ENCODE measurements at places on chromosomes 11 and 22.

- H3K27ac ChIP-seq = no peak overlapping the region
- H3K27me3 ChIP-seq = no peaks in the 10 kb centered on the region
- no peaks in the 10 kb centered on the region for H3K36me3 ChIP-seq
- no peak overlapping the region for H3K4me3 ChIP-seq
- no peak for DNase-seq
- H3K4me1 ChIP-seq = peaks cover 6% of the 10 kb centered on the region
Observed at GRCh38 chr22:23779083-23779482, 6.4 kb downstream of the MMP11 start.

- H3K4me1 ChIP-seq = peaks cover 12% of the 10 kb centered on the region
- H3K27me3 ChIP-seq = no peaks in the 10 kb centered on the region
- H3K4me3 ChIP-seq = peak within 1 kb of the TSS; percentile 94
- peaks cover 31% of the 10 kb centered on the region for H3K36me3 ChIP-seq
- DNase-seq = peak; percentile 86
Observed at GRCh38 chr11:47578524-47579494, at the start of the genes KBTBD4 and NDUFS3. Gene KBTBD4 (minus strand): TSS chr11:47578970. CDS start chr11:47578951, 19 bp downstream. Gene NDUFS3 (plus strand): TSS chr11:47579074. CDS start chr11:47579092, 18 bp downstream.

DNA sequence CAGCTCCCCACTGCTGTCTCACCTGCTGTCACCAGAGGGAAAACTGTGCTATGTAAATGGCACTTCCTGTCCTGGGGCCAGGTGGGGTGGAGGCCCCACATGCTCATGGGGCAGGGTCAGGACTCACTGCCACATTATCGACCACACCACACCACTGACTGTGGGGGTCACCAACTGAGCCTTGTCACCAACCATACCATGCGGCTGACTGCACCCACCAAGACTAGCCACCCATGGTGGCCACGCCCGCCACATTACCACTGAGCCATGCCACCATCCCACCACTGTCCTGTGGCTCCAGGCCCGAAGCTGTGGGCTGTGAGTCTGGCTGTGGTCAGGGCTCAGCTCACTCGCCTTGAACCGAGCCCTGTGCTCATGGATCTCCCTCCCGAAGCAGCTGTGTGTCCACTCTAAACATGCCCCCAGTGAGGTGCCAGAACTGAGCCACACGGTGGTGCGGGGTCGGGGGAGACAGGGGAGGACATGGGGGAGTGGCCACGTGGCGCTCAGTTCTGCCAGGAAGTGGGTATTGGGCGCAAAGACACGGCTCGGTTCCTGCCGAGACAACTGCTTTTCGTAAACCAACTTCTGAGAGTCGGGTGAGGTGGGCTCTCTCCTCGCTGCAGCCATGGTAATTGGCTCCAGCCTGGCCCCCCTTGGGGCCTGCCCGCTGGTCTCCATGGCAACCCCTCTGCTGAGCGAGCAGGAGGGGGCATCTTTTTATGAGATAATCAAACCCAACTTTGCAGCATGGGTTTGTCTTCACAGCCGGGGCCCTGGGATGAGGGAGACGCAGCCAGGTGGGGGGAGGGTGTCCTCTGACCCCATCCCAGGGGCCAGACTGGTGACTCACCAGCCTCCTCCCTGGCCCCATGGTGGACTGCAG is 23.2 kb downstream of the RTN4R start:
- H3K4me1 ChIP-seq = peaks cover 10% of the 10 kb centered on the region
- no peak overlapping the region for H3K4me3 ChIP-seq
- H3K27me3 ChIP-seq = no peaks in the 10 kb centered on the region
- no peaks in the 10 kb centered on the region for H3K36me3 ChIP-seq
- DNase-seq = no peak

DNA sequence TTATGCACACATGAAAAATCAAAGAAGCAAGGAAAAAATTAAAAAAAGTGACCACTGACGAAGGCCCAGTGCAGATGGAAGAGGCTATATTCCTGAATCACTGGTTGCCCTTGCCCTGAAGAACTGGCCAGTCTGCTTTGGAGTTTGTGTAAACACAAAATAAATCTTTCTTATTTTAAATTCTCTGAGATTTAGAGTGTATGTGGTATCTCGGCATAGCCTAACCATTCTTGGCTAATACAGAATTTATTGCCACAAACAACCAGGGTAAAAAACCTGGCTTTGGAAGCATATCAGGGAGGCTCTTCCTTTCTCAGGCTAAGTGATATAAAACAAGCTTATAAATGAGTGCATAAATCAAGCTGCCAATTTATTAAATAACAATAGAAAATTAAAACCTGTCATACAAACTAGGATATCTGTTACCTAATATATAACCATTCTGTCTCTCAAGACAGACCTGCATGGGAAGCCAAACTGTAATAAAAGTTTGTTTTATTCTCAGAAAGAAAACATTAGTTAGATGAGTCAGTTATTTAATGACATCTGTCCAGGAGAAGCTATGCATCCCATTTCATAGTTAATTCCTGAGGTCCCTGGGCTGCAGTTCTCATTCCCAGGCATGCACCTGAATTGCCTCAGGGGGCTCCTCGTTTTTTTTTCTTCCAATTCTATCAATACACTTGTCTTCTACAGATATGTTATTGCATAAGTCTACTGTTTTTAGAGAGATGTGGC is 6.1 kb upstream of the TMEM135 start:
- H3K27ac ChIP-seq = no peak overlapping the region
- H3K27me3 ChIP-seq = no peaks in the 10 kb centered on the region
- DNase-seq = no peak
- no peak overlapping the region for H3K4me3 ChIP-seq
- H3K4me1 ChIP-seq = peaks cover 2% of the 10 kb centered on the region

DNA sequence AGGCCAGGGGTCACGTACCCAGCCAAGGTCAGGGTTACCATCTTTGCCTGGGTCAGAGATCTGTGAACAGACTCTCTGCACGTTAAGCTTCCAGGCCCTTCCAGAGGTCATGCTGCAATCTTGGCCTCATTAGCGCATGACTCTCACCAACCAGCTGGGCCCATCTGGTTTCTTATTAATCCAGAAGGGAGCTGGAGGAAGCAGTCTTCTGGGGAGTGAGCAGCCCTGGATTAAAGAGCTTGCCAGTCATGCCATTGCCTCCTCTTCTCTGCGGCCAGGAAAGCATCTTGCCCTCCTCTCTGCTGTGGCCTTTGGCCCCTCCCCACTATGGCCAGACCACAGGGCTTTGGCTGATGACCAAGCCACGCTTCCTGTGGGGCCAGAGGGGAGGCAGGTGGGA is 57.4 kb downstream of the CHST1 start:
- no peaks in the 10 kb centered on the region for H3K27me3 ChIP-seq
- no peak for DNase-seq
- H3K4me1 ChIP-seq = no peaks in the 10 kb centered on the region

- H3K4me1 ChIP-seq = peaks cover 7% of the 10 kb centered on the region
- H3K4me3 ChIP-seq = no peak overlapping the region
- peak overlapping the region; percentile 12 for H3K27ac ChIP-seq
- peak; percentile 45 for DNase-seq
- no peaks in the 10 kb centered on the region for H3K27me3 ChIP-seq
Observed at GRCh38 chr11:125952973-125953372, 7.1 kb downstream of the VSIG10L2 start.

- H3K27ac ChIP-seq = no peak overlapping the region
- no peaks in the 10 kb centered on the region for H3K4me1 ChIP-seq
- H3K27me3 ChIP-seq = no peaks in the 10 kb centered on the region
- H3K36me3 ChIP-seq = no peaks in the 10 kb centered on the region
- no peak for DNase-seq
Observed at GRCh38 chr11:5279471-5280090, 9.8 kb upstream of the HBE1 start.

GRCh38 chr11:78576549-78577097 is 2.0 kb upstream of the NARS2 start:
- H3K4me3 ChIP-seq = no peak overlapping the region
- no peak for DNase-seq
- H3K36me3 ChIP-seq = no peaks in the 10 kb centered on the region
- H3K27ac ChIP-seq = no peak overlapping the region

- H3K36me3 ChIP-seq = no peaks in the 10 kb centered on the region
- H3K27me3 ChIP-seq = no peaks in the 10 kb centered on the region
- no peaks in the 10 kb centered on the region for H3K4me1 ChIP-seq
- H3K4me3 ChIP-seq = no peak overlapping the region
- H3K27ac ChIP-seq = no peak overlapping the region
Observed at GRCh38 chr11:8315954-8316353, 52.3 kb upstream of the LMO1 start.

DNA sequence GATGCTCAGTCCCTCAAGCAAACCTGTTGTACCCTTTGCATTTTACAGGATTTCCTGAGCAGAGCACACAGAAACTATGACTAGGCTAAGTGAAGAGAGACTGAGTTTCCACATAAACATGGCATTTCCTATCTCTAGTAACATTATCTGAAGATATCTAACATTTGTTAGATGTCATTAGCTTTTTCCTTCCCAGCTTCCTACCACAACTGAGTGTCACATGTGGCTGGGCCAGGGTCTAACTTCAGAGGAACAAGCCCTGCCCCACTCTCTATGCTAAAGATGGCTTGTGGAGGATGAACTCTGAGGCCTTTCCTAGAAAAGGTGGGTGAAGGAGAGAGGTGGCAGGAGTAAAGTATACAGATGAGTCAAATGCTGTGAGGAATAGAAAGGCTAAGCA is 16.5 kb downstream of the C22orf42 start:
- H3K4me3 ChIP-seq = no peak overlapping the region
- no peak for DNase-seq
- no peaks in the 10 kb centered on the region for H3K4me1 ChIP-seq
- no peaks in the 10 kb centered on the region for H3K36me3 ChIP-seq

GRCh38 chr22:35587447-35587870 is 29.7 kb downstream of the MB start:
- no peaks in the 10 kb centered on the region for H3K4me1 ChIP-seq
- H3K4me3 ChIP-seq = no peak overlapping the region
- H3K27ac ChIP-seq = no peak overlapping the region
- peak; percentile 49 for DNase-seq

GRCh38 chr11:8099291-8099899 is 18.4 kb downstream of the TUB start:
- peak; percentile 54 for DNase-seq
- H3K27ac ChIP-seq = no peak overlapping the region
- no peaks in the 10 kb centered on the region for H3K27me3 ChIP-seq
- H3K4me1 ChIP-seq = no peaks in the 10 kb centered on the region
- no peak overlapping the region for H3K4me3 ChIP-seq

- no peaks in the 10 kb centered on the region for H3K36me3 ChIP-seq
- no peak overlapping the region for H3K27ac ChIP-seq
- no peaks in the 10 kb centered on the region for H3K27me3 ChIP-seq
- no peaks in the 10 kb centered on the region for H3K4me1 ChIP-seq
- H3K4me3 ChIP-seq = no peak overlapping the region
Observed at GRCh38 chr11:69892986-69893555, 73.9 kb upstream of the FGF3 start.

DNA sequence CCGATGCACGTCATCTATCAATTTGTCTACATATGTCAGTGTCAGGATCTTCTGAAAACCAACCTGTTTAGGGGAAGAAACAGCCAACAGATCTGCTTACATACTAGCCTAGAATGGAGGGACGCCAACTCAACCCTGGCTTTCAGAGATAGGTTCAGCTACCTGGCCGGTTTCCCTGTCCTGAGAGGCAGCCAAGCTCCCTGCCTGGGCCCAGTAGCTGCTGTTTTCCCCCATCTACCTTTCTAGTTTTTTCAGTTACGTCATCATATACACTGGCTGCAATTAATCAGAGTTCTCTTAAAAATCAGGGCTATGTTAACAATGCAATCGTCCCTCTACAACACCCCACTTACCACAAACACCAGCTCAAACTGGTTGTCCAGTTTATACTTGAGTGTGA is 1.0 kb downstream of the SRPRA start:
- peak overlapping the region; percentile 72 for H3K4me3 ChIP-seq
- peak; percentile 82 for DNase-seq
- peak overlapping the region; percentile 90 for H3K27ac ChIP-seq
- peaks cover 4% of the 10 kb centered on the region for H3K4me1 ChIP-seq
- H3K27me3 ChIP-seq = no peaks in the 10 kb centered on the region

DNA sequence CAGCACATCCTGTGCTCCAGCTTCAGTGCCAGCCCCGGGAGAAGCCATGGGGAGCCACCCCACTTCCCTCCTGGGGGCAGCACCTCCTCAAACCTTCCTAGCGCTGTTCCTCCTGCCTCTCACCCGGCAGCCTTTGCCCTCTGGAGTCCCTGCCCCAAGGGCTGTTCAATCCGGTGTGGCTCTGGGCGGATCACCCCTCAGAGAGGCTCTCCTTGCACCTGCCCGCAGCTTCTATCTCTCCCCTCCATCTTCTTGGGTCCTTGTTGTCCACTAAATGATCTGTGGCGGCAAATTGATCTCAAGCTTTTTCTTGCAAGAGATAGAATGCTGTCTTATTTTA is 18.1 kb upstream of the CDKN1C start:
- no peak overlapping the region for H3K4me3 ChIP-seq
- H3K4me1 ChIP-seq = peaks cover 5% of the 10 kb centered on the region
- H3K27me3 ChIP-seq = no peaks in the 10 kb centered on the region

- H3K27me3 ChIP-seq = peaks cover 18% of the 10 kb centered on the region
- no peak overlapping the region for H3K27ac ChIP-seq
- no peak for DNase-seq
- no peak overlapping the region for H3K4me3 ChIP-seq
- H3K36me3 ChIP-seq = peaks cover 10% of the 10 kb centered on the region
Observed at GRCh38 chr22:19146215-19146968, 1.9 kb upstream of the ESS2 start.

DNA sequence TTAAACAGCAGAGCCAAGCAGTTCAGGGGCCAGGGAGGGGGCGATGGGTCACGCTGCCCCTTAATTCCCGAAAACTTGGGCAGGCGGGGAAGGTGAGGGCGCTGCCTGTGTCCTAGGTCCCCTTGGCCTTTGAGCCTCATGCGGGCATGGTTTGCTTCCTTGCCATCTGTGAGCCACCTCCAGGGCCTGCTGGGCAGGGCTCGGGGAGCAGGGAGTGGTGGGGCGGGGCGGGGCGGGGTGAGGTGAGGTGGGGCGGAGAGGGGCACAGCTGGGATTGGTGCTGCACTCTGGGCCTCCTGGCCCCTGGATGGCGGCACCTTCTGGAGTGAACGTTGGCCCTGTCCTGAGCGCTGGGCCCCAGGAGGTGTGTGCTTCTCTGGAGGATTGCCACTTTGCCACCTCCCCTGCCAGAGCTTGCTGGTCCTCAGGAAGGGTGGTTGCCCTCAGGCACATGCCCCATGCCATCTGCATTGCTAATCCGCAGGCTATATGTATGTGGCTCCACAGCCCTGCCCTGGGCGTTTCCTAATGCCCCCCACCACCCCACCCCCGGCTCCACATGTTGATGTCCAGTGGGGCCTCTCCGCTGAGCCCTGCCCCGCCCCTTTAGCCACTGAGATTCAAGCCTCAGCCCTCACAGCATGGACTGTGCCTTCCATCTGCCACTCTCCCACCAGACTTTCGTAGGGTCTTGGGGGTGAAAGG is 352.5 kb downstream of the TBC1D22A start:
- DNase-seq = no peak
- no peak overlapping the region for H3K27ac ChIP-seq
- H3K4me1 ChIP-seq = peaks cover 22% of the 10 kb centered on the region
- H3K36me3 ChIP-seq = no peaks in the 10 kb centered on the region

DNA sequence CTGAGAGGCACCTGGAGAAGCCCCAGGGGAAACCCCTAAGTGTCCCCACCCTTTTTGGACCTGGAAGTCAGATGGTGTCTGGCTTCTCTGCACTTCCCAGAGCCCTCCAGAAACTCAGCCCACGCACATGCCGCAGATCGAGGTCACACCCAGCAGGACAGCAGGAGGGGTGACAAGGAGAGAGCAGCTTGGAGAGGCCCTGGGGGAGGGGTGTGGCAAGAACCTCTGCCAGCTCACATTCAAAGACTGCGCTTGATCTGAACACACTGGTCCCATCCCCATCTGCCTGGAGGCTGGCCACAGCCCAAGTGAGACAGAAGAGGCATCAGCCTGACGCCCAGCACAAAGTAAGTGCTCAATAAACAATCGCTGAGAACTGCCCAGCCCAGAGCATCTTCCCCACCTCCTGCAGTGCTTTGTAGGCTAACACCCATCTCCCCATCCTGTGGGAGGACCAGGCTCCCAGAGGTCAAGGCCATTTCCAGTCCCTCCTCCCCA is 21.4 kb downstream of the TMPRSS6 start:
- no peaks in the 10 kb centered on the region for H3K36me3 ChIP-seq
- H3K27ac ChIP-seq = no peak overlapping the region
- no peaks in the 10 kb centered on the region for H3K27me3 ChIP-seq
- no peaks in the 10 kb centered on the region for H3K4me1 ChIP-seq
- H3K4me3 ChIP-seq = no peak overlapping the region
